ENCODE measurements at places on chromosomes 7 and 10.
A peak's percentile ranks its signal among the peaks of the same experiment; 100 is the strongest.

- no peaks in the 10 kb centered on the region for H3K36me3 ChIP-seq
These were observed 26.1 kb upstream of the ACTR3B start for GRCh38 chr7:152733286-152733934.

DNA sequence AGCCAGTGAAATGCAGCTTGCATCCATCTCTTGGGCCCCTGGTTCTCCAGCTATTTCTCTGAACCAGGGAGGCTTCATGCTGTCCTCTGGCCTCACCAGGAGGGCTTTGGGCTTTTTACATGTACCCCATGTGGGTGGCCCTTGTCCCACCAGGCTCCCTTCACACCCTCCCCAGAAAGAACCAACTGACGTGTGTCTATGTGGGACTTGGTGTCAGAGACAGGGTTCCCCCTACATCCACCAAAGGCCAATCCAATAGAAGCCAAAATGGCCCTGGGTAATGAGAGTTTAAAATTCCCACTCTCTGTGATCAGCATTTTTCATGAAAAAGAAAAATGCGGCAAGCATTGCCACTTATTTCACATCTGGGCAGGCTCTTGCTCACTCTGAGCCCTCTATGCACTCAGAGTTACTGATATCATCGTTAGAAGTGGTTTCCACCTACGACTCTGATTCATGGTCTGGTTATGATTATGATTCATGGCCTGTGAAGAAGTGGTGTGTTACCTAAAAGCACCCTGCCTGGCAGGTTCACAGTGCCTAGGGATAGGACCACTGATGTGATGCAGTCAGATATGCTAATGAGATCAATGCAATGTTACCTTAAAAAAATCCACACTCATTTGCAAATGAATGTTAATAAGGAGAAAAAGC, 133.5 kb downstream of the BUB3 start:
- no peaks in the 10 kb centered on the region for H3K36me3 ChIP-seq
- H3K27ac ChIP-seq = no peak overlapping the region
- no peak overlapping the region for H3K4me3 ChIP-seq
- H3K4me1 ChIP-seq = no peaks in the 10 kb centered on the region
- no peak for DNase-seq
- H3K27me3 ChIP-seq = no peaks in the 10 kb centered on the region

DNA sequence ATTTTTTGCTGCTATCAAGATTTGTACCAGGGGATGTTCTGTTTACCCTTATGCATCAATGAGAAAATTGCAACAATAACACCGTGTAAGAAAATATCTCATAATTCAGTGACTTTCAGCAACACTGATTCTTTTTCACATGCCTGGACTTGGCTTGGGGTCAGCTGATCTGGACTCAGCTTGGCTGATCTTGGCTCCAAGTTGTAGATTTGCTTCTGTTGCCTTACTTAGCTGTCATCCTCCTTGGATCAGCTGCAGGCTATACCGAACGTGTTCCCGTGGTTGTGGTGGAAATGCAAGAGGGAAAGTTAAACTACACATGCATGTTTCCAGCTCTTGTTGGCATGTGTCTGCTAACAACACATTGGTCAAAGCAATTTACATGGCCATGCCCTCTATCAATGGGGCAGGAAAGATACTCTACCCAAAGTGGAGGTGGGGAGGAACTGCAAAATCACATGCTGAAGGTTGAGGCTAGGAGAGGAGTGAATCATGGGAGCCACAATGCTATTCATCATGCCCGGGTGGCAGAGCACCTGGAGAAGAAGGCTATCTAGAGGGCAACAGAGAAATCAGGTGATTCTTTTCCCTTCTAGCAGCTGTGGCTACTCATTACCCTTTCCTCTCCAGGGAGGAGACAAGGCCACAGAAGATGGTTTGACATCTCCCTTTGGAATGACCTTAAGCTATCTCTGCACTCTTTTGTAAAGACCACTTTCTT, 1276.3 kb upstream of the AUTS2 start:
- DNase-seq = no peak
- no peak overlapping the region for H3K4me3 ChIP-seq
- no peaks in the 10 kb centered on the region for H3K27me3 ChIP-seq

DNA sequence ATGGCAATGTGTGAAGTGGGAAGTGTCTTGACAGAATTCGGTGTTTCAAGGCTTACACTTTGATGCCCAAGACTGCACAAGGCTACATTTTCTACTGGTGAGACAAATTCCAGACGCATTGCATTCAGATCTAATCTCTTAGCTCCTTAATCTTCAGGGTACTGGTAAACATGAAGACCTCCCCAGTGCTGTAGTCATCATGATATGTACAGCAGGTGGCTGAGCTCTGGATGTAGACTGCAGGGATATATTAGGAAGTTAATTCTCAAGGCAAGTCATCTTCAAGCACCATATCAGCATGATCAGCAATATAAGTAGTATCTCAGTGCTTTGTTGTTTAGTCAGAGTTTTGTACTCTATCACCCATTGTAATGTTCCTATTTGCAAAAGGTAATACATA, 61.8 kb downstream of the IKZF1 start:
- peaks cover 57% of the 10 kb centered on the region for H3K36me3 ChIP-seq
- peaks cover 82% of the 10 kb centered on the region for H3K4me1 ChIP-seq
- H3K27ac ChIP-seq = peak overlapping the region; percentile 65
- H3K27me3 ChIP-seq = no peaks in the 10 kb centered on the region
- no peak overlapping the region for H3K4me3 ChIP-seq

DNA sequence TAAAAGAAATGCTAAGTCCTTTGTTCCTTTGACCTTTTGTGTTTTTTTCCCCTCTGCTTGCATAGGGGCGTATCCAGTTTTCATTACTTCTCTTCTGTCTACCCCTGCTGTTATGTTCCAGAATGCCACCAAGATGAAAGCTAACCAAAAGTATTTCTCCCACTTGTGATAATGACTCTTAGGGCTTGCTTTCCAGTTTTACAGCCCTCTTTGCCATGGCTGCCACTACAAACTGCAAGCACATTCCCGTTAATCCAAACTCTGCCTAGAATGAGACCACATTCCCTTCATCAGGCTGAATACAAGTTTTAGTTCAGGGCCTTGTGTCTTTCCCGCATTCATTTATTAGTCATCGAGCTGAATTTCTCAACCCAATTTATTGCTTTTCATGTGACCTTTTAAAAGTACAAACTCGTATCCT, 23.6 kb upstream of the CD36 start:
- H3K27me3 ChIP-seq = no peaks in the 10 kb centered on the region
- no peak for DNase-seq
- H3K27ac ChIP-seq = no peak overlapping the region
- H3K4me3 ChIP-seq = no peak overlapping the region
- H3K36me3 ChIP-seq = no peaks in the 10 kb centered on the region
- H3K4me1 ChIP-seq = no peaks in the 10 kb centered on the region

DNA sequence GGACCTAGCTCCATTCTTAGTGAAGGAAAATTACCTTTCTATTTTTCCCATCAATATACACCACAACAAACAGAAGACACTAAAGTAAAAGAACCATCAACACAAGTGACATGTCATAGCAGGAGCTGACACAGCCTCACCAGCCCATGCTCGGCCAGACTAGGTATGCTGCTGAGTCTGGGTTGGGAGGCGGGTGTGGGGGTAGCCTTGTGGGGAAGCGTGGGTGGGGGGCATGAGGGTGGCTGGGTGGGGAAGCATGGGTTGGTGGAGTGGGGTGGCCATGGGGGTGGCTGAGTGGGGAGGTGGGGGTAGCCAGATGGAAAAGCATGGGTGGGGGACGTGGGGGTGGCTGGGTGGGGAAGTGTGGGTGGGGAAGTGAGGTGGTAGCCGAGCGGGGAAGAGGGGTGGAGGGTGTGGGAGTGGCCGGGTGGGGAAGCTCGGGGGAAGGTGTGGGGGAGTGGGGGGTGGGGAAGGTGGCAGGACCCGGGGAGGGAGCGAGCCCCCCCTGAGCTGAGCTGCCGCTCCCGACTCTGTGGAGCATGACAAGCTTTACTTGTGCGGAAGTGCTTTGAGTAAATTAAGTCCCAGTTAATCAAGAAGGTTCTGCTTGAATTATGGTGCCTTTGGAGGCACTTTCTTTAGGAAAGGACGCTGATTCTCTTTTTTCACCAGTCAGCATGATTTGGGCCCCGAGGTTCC, 294.6 kb upstream of the ZNF32 start:
- no peak for DNase-seq
- no peak overlapping the region for H3K4me3 ChIP-seq
- H3K36me3 ChIP-seq = no peaks in the 10 kb centered on the region
- H3K4me1 ChIP-seq = no peaks in the 10 kb centered on the region

DNA sequence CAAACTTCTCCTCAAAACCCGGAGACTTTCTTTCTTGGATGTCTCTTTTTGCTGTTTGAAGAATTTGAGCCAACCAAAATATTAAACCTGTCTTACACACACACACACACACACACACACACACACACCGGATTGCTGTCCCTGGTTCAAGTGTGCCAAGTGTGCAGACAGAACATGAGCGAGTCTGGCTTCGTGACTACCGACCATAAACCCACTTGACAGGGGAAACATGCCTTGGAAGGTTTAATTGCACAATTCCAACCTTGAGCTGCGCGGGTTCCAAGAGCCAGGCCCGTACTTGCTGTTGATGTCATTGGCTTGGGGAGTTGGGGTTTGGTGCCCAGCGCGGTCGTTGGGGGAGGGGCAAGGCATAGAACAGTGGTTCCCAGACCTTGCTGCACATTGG, 1.7 kb downstream of the EGFR start:
- H3K27me3 ChIP-seq = peaks cover 9% of the 10 kb centered on the region
- no peak overlapping the region for H3K27ac ChIP-seq
- no peak for DNase-seq
- H3K36me3 ChIP-seq = no peaks in the 10 kb centered on the region

DNA sequence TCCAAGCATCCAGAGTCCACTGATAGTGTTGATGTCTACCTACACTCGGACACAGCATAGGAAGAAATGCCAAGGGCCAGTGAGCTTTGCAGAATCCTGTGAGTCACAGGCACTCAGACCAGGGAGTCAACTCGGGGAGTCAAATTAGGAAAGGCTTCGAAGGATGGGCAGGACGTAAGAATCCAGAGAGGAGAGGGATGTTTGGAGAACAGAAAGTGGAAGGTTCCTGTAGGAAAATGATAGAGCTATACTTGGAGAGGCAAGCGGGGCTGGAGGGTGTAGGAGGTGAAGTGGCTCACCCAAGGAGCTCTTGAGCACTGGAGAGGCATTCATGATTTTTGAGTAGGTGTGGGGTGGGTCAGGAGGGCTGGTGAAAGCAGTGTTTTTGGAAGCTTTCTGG, 3.0 kb downstream of the ZYX start:
- peaks cover 23% of the 10 kb centered on the region for H3K36me3 ChIP-seq
- no peak for DNase-seq
- peak overlapping the region; percentile 22 for H3K27ac ChIP-seq
- no peak overlapping the region for H3K4me3 ChIP-seq
- H3K4me1 ChIP-seq = peaks cover 48% of the 10 kb centered on the region

- no peaks in the 10 kb centered on the region for H3K27me3 ChIP-seq
- H3K4me3 ChIP-seq = no peak overlapping the region
- no peaks in the 10 kb centered on the region for H3K36me3 ChIP-seq
- no peak overlapping the region for H3K27ac ChIP-seq
- no peak for DNase-seq
These were observed 74.2 kb downstream of the JAZF1 start for GRCh38 chr7:28106321-28106829.

DNA sequence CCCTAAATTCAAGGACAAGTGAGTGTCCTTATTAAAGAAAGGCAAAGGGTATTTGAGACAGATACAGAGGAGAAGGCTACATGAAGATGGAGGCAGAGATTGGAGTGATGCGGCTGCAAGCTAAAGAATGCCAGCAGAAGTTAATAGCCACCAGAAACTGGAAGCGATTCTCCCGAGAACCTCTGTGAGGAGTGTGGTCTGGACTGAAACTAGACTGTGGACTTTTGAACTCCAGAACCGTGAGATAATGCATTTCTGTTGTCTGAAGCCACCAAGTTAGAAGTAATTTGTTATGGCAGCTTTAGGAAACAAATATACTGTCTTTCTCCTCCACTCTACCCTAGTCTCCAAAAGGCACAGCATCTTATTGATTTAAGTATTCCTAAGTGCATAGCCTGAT, 80.3 kb upstream of the CREB5 start:
- H3K36me3 ChIP-seq = no peaks in the 10 kb centered on the region
- no peak for DNase-seq
- H3K4me1 ChIP-seq = peaks cover 4% of the 10 kb centered on the region
- H3K27ac ChIP-seq = no peak overlapping the region

DNA sequence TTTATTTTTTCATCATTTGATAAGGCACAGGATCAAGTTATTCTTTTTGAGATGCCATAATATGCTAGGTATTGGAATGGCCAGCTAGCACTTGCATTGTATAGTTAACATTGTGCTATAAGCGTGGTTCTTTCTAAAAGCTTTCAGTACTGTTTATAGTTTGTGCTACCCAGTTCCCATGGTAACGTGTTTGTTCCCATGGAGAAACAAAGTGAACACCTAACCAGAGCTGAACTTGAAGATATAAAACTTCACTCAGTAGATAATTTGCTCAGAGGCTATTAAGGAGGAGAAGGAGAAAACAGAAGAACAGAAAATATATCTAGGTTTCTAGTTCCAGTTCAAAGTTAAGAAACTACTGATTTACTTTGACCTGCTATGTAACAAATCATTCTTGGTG, 23.6 kb upstream of the ITGB8 start:
- H3K27me3 ChIP-seq = no peaks in the 10 kb centered on the region
- no peaks in the 10 kb centered on the region for H3K36me3 ChIP-seq
- no peaks in the 10 kb centered on the region for H3K4me1 ChIP-seq
- no peak overlapping the region for H3K27ac ChIP-seq
- no peak overlapping the region for H3K4me3 ChIP-seq

DNA sequence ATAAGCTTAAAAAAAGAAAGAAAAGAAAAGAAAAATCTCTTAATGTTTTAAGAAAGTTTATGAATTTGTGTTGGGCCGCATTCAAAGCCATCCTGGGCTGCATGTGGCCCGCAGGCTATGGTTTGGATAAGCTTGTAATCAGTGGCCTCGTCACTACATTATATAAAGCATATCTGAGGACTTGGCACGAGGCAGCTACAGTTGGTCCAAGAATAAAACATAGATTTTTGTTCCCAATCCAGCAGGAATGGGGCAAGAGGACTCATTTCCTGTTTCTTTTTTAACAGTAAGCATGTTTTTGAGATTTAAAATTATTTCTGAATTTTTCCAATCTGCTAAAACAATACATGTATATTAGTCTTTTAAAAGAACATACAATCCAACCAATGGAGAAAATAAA, 28.6 kb downstream of the MCM10 start:
- H3K27me3 ChIP-seq = no peaks in the 10 kb centered on the region
- no peak for DNase-seq
- H3K36me3 ChIP-seq = no peaks in the 10 kb centered on the region
- H3K4me1 ChIP-seq = no peaks in the 10 kb centered on the region
- H3K4me3 ChIP-seq = no peak overlapping the region

GRCh38 chr10:86298501-86299001, 68.0 kb downstream of the GRID1 start:
- H3K4me1 ChIP-seq = no peaks in the 10 kb centered on the region
- no peak overlapping the region for H3K27ac ChIP-seq
- no peaks in the 10 kb centered on the region for H3K36me3 ChIP-seq
- no peak overlapping the region for H3K4me3 ChIP-seq
- no peak for DNase-seq

GRCh38 chr10:17764142-17764541, 12.1 kb downstream of the TMEM236 start:
- H3K4me3 ChIP-seq = no peak overlapping the region
- no peaks in the 10 kb centered on the region for H3K27me3 ChIP-seq
- no peaks in the 10 kb centered on the region for H3K36me3 ChIP-seq
